ENCODE measurements at places on chromosomes 12 and 14.

DNA sequence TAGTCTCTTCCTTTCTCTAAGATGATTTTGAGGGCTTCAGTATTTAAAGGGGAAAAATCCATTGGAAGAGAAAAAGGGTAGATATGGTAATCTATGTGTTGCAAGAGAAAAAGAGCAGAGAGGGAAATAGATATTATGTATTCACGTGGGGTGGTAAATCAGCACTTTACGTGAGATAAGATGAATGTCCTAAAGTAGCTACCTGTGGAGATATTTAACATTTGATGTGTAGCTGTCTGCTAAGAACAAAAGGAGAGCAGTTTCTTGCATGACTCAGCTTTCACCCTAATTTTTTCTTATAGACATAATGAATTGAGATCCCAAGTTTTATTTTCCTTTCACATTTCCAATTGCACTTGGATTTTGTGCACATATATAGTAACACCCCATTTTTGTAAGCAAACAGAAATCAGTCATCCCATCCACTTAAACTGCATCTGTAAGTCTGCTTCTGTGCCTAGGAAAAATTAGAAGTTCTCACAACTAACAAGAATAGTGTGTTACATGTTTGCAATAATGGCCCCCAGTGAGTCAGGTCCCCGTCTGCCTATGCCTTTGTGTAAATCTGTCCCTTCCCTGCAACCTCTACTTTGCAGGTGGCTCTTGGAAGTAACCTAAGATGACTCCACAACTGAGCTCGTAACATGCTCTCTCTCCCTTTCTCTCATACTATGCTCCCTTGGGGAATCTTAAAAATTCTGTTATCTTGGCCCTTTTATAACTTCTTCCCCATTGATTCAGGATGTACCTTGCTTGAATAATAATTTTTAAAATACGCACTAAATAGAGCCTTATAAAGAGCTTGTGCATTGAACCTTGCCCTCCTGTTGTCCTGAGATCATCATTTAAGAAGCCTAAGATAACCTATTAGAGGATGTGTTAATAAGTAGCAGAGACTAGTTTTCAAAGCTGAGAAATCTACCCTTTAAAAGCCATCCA lies 3.7 kb downstream of the TMTC3 start:
- no peak for DNase-seq

DNA sequence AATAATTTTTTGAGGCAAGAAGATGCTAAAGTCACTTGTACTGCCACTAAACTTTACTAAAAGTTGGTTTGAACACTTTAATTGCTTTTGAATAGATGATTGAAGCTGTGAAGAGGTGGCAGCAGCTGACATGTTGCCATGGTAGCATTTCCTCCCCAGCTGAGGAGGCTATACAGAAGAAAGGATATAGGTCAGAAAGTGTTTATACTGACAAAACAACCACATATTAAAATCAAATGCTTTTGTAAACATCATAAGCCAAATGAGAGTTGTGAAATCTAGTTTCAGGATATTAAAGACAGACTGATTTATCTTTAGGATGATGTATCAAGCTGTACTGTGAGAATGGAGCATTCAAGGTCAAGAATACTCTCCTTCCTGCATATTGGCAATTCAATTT lies 41.7 kb downstream of the TSPAN19 start:
- no peak for DNase-seq

GRCh38 chr12:53308276-53308675 lies 8.8 kb downstream of the MYG1 start:
- DNase-seq = no peak

DNA sequence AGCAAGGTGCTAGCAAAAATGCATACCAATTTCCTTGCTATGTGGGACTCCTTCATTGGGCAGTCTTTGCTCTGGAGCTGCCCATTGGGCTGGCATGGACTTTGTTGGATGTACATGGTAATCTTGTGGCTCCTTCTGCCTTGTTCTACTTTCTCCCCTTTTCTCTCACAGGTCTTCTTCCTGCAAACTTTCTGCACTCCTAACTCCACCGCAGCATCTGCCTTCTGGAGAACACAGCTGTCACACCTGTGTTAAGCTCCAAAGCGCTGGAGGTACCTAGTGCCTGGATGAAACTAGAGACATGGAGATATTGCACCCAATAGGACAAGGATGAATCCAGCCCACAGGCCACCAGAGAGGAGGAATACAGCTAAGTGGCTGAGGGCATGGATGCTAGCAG lies 60.7 kb upstream of the CCND2 start:
- DNase-seq = no peak

GRCh38 chr12:106282457-106283097 lies 20.0 kb upstream of the TCP11L2 start:
- DNase-seq = peak; percentile 45

- no peak for DNase-seq
Measured at GRCh38 chr12:108419949-108420348, 80.8 kb upstream of the CMKLR1 start.

DNA sequence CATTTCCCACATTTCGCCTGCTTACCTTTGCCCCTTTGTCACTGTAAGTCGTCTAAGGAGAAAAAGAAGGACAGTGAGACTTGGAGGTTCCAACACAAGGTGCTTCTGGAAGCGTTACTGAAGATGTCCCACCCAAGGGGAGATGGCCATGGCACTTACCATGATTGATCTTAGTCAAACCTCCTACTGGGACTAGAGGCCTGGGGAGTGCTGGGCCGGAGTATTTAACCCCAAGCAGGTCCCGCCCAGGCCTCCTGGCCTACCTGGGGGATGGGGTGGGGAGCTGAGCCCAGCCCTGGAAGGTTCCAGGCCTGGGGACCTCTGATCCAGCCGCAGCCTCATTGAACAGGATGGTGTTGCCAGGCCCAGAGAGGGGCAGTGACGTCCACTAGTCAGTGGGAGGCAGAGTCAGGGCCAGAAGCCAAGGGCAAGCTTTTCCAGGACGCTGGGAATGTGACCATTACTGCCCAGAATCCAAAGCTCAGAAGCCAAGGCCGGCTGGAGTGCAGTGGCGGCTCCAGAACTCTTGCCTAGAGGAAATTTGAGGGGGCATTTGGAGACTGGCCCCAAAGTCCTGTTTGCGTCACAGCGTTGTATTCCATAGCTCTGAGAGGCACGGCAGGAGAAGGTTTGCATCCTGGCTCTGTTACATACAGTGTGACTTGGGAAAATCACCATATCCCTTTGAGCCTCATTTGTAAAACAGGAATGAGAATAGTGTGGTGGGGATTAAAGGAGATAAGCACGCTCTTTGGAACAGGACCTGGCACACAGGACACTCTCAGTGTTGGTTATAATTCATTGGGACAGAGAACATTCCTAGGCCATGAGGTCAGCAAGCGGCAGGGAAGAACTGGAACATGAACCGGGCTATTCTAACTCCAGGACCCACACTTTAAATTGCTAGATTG lies at the start of gene HPD:
TSS of gene HPD (minus strand) at position 198 of the 911 bp plus-strand sequence. CDS start at position 162, 36 bp downstream.
- DNase-seq = peak; percentile 33

DNA sequence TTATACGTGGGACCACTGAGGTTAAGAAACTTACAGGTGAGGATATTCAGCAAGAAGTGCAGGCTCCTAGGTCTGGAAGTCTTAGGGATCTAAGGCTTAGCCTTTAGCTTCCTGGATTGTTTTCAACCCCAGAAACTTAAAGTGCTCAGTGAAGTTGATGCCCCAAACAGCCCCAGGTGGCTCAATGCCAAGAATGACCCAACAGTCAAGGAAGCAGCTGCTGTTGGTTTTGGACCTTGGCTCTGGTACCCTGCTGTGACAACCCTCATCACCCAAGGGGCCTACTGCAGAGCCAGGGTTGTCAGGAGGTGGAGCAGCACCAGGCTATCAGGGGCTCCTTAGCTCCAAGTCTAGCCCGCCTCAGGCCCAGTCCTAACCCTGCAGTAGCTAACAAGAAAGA lies 36.8 kb downstream of the VDR start:
- no peak for DNase-seq

GRCh38 chr12:65923228-65923627 lies 98.9 kb downstream of the HMGA2 start:
- DNase-seq = no peak

DNA sequence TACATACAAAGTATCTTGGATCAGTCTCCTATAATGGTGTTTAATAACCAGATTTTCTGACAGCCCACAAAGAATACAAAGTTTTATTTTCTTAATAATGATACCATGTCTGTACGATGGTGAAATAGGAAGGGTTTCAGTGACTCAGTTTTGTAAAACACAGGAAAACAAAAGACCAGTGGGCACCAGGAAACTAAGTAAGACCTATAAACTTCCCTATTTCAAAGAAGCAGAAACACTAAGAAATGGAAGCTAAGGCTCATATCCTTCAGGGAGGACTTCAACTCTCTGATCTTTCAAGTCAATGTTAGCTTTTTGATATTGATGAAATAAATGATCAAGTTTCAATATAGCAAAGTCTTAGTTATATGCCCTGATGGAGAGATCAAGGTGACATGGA lies 196.0 kb downstream of the DUSP6 start:
- no peak for DNase-seq

- peak; percentile 43 for DNase-seq
Measured at GRCh38 chr14:26394150-26394810, 203.6 kb downstream of the NOVA1 start.

DNA sequence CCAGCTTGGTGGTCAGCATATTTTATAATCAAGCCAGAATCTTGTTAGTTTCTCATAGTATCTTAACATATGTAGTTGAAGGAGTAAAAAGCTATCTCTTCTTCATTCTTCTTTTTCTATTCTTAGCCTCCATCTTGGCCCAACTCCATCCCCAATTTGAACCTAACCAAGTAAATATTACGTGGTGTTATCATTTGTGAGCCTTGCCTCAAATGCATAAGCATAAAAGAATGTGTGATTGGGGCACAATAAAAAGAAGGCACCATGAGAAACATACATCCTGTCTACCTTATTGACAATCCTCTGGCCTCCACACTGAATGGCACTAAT lies 181.4 kb upstream of the BMP4 start:
- no peak for DNase-seq
